Stimulated activated CD4-positive, alpha-beta T cell treated with anti-CD3 and anti-CD28 coated beads, TNF-alpha, amount 100 ng/mL, for 4 hours (primary cell): ENCODE measurements at places on chromosomes 12 and 14.
A peak's percentile ranks its signal among the peaks of the same experiment; 100 is the strongest.

GRCh38 chr14:98741523-98741922, 530.5 kb downstream of the BCL11B start:
- DNase-seq, result no peak

GRCh38 chr14:79967453-79967852, 243.9 kb downstream of the DIO2 start:
- no peak for DNase-seq

GRCh38 chr12:51090705-51091229, 7.4 kb upstream of the CSRNP2 start:
- DNase-seq, result no peak

- DNase-seq, result no peak
Observed at GRCh38 chr12:6866920-6867412, 365 bp upstream of the TPI1 start.

- no peak for DNase-seq
Observed at GRCh38 chr14:59601056-59601455, 24.4 kb upstream of the CCDC175 start.

DNA sequence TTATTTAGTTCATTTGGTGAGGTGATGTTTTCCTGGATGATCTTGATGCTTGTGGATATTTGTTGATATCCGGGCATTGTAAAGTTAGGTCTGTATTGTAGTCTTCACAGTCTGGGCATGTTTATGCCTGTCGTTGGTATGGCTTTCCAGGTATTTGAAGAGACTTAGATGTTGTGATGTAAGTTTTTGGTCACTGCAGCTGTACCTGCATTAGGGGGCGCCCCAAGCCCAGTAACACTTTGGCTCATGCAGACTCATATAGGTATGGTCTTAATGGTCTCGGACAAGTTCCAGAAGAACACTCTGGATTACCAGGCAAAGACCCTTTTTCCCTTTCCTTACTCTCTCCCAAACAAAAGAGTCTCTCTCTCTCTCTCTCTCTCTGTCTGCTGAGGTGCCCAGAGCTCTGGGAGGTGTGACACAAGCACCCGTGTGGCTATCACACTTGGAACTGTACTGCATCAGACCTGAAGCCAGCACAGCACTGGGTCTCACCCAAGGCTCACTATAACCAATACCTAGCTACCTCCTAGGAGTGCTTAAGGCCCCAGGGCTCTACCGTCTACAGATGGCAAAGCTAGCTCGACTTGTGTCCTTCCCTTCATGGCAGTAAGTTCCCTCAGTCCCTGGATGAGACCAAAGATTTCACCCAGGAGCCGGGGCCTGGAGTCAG, 425.8 kb upstream of the ATXN7L3B start:
- no peak for DNase-seq

DNA sequence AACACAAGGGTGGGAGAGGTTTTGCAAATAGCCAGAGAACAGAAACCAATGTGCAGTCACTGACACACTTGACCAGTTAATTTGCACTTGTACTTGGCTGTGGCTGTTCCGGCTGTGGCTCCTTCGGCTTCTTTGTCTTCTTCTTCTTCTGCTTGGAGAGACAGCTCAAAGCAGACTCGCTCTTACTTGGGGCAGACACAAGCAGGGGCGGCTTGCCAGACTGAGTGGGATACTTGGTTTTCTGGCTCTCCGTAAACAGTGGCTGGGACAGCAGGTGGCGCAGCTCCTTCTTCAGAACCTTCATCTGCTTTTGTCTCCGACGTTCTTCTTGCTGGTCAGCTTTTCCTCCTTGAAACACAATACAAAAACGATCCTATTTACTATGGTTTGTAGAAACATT, 25.0 kb downstream of the OTUB2 start:
- DNase-seq, result no peak

DNA sequence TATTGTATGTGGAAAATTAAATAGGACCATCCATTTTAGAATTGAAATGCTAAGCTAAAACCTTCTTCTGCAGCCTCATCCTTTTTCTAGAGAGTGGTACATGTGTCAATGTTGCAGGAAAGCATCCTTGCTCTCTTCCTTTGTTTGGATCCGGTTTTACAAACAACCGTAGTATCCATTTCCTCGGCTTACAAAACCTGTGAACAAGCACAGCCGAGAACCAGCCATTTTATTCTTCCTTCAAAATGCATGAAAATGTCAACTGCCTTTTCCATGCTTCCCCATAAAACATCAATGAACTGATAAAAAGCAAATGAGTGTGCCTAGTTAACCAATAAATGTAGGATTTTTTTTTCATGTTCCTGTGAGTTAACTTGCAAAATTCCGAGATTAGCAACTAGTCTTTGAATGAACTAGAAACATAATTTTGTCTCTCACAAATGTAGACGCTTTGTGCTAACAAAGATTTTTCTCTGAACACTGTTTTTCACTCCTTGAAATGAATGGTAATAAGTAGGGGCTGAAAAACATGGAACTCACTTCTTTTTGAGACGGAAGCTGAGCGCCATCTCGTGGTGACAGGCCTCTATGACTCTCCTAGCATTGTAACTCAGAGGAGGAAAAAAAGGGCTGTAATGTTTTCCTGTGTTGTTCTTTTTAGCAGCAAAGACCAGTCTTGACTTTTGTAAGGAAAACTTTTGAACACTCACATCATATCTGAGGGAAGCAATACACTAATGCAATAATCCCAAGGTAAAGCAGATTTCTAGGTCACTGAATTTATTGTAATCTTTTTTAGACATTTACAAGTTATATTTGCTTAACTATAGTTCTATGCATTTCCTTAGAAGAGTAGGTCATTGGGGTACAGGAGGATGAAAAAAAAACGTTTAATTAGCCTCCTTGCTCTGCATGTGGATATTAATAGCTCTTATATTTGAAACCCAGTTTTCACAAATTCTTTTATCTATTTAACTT, 157.4 kb upstream of the FOXG1 start:
- no peak for DNase-seq

DNA sequence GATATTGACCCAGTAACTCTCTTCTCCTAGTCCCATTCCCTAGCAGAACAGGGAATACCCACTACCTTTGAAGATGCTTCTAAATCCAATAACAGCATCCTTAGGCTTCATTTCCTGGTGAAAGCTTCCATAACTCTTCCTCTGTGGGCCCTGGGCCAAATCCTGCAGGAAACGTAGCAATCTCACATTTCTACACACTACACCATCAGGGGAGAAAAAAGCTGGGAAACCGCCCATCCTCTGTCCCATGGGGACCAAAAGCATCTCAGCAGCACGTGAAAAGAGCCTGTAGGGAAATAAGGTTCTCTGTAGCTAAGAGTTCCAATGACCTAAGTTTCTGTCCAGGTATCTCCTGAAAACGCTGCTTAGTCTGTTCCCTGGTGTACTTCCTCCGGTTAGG, 340.2 kb downstream of the DPF3 start:
- DNase-seq, result no peak

- no peak for DNase-seq
Observed at GRCh38 chr12:105522166-105522825, 191.8 kb downstream of the C12orf75 start.

DNA sequence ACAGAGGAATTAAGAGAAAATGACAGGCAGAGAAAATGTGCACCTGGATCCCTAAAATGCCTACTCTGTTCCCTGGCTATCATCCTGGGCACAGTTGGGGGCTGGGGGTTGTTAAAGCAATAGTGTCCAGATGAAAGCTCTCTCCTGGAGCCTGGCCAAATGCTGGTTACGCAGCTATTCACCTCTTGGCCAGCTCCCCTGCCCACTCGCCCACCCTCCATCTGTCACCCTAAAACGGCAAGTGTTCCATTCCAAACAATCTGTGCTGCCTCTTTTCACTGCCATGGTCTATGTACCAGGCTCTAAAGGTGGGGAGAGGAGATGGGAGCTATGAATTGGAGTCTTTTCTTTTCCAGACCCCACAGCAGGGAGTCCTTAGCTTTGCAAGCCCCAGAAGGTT, 24.7 kb upstream of the NPFF start:
- no peak for DNase-seq

- DNase-seq, result no peak
Observed at GRCh38 chr14:56416213-56416612, 163.4 kb upstream of the TMEM260 start.

GRCh38 chr14:104687601-104688504, 1.6 kb upstream of the INF2 start:
- DNase-seq, result no peak

GRCh38 chr14:91173221-91173670, 59.4 kb downstream of the DGLUCY start:
- peak; percentile 69 for DNase-seq

DNA sequence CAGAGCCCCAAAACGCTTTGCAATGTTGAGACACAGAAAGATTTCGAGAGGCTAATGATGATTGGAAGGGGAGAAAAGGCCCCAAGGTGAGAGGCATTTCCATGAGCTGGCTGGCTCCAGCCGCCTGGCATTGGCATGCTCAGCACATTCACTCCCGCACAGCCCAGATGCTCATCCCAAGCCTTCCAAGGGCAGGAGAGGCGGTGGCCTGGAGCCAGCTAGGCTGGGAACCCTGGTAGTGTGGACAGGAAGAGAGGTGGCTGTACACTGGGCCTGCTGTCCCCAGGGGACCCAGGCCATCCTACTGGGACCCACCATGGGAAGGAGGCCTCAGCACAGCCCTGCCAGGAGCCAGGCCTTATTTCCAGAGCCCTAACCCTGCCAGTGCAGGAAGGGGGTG, 72.2 kb downstream of the SPTB start:
- DNase-seq, result no peak

- DNase-seq, result no peak
Observed at GRCh38 chr14:96184737-96185136, 19.9 kb upstream of the BDKRB2 start.
